ENCODE measurements at places on chromosomes 11 and 22.

DNA sequence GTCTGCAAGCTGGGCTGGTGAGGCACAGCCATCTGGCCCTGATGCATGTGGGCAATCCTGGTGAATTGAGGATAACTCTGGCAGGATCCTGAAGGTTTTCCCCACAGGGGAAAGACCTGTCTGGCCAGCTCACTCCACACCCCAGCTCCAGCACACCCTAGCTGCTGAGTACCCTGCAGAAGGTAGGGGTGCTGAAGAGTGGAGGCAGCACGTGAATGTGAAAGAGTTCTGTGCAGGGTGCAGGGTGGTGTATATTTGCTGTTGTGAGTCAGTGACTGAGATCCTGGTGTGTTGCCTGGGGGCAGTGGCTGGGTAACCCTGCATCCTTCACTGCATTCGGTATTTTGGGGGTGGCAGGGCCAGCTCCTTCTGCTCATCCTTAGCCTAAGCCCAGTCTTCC, 22.4 kb downstream of the DGAT2 start:
- no peak for DNase-seq

GRCh38 chr11:33700063-33700501, 544 bp downstream of the C11orf91 start:
- no peak for DNase-seq

- DNase-seq, result no peak
Observed at GRCh38 chr22:22733881-22734373, 89.5 kb downstream of the GGTLC2 start.

- DNase-seq, result no peak
Observed at GRCh38 chr11:9703280-9703679, 39.4 kb downstream of the SWAP70 start.

DNA sequence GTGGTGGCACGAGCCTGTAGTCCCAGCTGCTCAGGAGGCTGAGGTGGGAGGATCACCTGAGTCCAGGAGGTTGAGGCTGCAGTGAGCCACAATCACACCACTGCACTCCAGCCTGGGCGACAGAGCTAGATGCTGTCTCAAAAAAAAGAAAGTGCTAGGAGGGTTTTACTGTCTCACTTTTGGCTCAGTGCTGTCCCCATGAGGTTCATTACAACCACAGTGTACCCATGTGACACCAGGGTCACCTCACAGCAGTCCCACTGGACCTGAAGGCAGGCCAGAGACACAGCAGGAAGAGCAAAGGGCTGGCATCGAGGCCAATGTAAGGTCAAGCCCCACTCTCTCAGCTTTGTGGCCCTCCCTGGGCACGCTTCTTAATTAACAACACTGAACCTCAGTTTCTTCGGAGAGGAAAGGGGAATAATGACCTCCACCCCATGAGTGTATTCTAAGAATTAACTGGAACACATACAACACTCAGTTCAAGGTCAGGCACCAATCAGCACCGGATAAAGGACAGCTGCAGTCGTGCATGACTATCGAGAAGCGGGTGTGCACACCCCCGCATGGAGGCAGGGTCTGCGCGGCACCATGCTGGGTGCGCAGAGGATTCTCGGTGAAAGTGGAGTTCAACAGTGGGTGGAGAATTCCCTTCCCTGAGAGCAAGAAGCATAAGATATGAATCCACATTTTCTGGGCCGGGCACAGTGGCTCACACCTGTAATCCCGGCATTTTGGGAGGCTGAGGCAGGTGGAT, 30.9 kb upstream of the BAIAP2L2 start:
- no peak for DNase-seq

DNA sequence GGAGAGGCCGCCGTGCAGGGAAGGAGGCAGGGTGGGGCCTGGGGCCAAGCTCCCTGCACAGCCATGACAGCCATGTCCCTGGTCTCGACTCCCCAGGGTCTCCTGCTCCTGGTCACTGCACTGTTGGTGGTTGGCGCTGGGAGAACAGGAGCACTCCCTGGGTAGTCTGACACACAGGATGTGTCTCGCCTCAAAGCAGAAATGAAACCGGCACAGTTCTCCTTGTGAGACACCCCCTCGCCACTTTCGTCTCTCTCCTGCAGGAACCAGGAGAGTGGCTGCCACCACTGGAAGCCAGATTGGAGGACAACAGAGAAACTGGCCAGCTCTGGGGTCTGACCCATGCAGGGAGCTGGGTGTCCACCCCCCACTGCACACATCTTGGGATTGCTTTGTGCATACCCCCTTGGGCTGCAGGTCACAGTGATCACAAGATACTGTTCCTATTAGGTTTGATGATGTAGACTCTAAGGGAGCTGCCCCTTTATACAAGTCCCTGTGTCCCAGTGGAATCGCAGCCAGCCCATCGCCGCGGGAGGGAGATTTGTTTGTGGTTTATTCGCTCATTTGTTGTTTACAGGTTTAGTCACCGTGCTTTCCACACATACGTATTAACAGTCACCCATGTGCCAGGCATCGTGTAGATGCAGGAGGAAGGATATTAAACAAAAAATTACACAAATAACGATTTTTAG, 27.0 kb upstream of the YWHAH start:
- no peak for DNase-seq

- DNase-seq, result no peak
Observed at GRCh38 chr22:25750569-25751173, 8.7 kb downstream of the MYO18B start.

GRCh38 chr11:26348776-26349175, 16.8 kb downstream of the ANO3 start:
- no peak for DNase-seq

- no peak for DNase-seq
Observed at GRCh38 chr11:65780770-65781151, at the start of gene AP5B1. Gene AP5B1 (minus strand): TSS chr11:65780976. CDS start chr11:65780591, 385 bp downstream.

DNA sequence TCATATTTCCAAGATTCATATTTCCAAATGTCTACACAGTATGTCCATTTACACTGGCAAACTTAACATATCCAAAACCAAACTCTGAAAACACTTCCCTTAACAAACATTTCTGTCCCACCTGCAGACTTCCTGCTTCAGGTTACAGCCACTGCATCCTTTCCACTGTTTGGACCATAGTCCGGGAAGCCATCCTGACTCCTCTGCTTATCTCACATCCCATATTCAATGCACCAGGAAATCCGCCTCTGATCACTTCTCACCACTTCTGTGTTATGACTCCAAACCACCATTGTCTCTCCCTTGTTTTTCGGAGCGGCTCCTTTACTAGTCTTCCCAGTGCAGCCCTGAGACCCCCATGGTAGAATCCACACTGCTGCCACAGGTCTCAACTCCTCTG, 30.1 kb downstream of the HIRA start:
- DNase-seq, result no peak

- no peak for DNase-seq
Observed at GRCh38 chr11:30206249-30206996, 24.4 kb upstream of the FSHB start.

GRCh38 chr11:110433393-110434333, 3.9 kb downstream of the FDX1 start:
- DNase-seq, result no peak

DNA sequence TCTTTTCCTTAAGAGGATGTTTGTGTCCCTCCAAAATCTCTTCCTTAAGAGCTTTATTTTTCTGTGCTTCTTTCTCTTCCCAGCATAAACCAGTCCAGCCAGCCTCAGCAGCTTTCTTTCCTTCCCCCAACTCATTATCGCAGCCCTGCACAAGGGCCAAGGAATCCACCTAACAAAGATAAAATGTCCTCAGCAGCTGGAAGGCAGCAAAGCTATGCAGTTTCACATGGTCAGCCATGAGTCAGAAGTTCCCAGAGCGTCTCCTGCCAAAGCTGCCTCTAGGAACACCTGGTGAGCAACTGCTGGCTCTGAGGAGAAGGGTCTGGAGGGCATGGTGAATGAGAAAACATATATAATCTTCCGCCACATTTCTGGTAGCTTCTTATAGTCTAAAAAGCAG, 45.3 kb upstream of the HMGXB4 start:
- DNase-seq, result no peak

- DNase-seq, result no peak
Observed at GRCh38 chr11:82796998-82797961, 63.6 kb upstream of the FAM181B start.

DNA sequence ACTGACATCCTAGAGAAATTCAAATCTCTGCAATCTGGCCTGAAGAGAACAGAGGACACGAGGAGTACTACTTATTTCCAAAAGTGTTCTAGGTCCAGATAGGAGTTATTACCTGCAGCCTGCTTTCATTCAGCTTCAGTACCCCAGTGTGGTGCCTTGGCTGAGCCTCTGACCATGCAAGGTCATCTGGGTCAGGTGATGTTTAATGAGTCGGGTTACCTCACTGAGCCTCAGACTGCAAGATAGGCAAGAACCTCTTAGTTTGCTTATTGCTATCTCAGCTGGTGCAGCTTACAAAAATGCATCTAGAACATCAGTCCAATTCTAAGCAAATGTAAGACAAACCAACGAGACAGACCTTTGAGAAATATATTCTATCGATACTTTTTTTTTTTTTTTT, 9.5 kb upstream of the NF2 start:
- DNase-seq, result no peak

DNA sequence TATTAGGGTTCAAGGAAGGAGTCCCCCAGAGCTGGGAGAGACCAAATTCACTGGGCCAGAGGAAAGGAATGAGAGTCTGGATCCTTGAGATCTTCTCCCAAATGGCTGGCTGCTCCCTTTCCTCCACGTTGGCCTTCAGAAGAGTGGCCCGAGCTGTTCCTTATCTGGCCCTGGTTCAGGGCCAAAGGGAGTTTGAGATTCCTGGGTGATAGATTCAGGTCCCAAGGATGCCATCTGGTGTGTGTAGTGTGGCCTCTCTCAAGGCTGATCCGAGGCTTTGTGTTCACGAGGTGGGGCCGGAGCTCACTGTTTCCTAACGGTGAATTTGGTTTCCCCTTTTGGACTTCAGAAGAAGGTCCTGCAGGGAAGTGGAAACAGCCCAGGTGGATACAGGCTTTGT, 17.4 kb upstream of the ABCC8 start:
- DNase-seq, result no peak

DNA sequence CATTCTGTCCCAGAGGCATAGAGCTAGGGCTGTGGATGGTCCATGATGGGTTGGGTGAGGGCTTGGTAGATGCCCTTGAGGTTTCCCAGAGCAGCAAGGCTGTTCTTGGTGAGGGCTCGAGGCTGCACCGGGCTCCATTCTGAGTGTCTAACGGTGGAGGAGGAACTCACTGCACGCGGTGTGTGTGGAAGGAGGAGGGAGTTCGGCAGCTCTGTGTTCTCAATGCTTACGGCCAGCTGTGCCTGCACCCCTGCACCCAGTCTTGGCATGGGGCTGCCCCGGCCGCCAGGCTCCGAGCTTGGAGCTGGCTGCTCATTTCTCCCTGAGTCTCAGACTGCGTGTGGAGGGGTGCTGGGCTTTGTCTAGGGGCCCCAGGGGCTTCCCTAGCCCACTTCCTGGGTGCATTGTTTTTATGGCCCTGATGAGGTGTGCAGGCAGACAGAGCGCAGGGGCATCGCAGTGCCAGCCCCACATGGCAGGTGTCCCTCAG, 1247.1 kb downstream of the BRD1 start:
- DNase-seq, result no peak

DNA sequence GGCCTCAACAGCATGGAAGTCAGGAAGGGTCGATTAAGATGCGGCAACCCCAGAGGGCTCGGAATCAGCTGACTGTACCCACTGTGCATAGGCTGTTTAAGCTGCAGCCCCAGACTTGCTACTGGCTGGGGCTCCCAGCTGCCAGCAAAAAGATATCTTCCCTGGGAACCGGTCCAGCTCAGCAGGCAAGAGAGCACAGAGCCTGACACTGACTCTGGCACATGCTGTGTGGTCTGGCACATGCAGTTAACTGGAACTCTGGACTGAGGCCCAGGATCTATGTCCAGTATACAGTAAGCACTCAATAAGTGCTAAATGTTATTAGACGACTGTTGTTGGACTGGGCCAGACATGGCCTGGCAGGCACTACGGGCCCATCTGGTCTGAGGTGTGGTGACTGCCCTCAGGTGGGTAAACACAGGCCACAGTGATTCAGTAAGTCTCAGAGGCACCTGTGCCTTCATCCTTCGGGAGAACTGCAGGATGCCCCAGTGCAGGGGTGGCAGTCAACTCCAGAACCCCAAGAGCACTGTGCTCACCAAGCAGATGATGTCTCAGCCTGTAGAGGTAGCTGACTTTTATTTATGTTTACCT, 87.6 kb downstream of the LARGE1 start:
- no peak for DNase-seq

- DNase-seq, result no peak
Observed at GRCh38 chr22:37186228-37186996, 1.6 kb downstream of the C1QTNF6 start.

DNA sequence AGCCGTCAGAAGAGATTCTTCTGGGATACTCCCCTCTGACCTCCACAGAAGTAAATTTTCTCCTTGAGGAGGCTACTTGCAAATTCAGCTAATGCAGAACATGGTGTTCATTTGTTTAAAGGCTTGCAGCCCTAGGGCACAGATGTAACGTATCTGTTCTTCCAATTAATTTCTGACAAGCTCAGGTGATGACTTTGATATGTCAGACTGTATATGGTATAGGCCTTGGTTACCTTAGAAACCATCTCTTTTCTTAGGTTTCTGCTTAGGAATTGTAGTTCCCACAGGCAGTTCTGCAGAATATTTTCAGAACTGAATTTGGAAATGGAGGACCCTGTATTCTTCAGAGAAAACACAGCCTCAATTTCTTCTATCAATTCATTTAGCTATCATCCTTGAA, 117.1 kb downstream of the DDX10 start:
- no peak for DNase-seq

- DNase-seq, result no peak
Observed at GRCh38 chr22:37320726-37321677, 38.7 kb downstream of the CYTH4 start.

DNA sequence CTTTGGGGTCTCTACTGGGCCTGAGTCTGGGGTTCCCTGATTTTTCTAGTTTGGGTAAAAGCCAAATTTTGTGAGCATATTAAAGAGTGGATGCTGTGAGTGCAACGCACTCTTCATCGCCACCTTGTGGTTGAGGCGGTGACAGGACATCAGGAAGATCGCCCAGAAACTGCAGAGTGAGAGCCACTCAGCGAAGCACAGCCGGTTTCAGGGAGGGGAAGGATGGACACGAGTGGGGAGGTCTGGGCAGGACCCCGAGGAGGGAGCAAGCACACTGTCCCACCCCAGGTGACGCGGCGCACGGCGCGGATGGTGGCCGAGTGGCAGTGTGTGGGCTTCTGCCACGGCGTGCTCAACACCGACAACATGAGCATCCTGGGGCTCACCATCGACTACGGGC, 9.1 kb downstream of the SELENOO start:
- no peak for DNase-seq

- no peak for DNase-seq
Observed at GRCh38 chr11:101401245-101401644, 182.6 kb downstream of the TRPC6 start.

GRCh38 chr11:108958368-108959104, 293.7 kb downstream of the DDX10 start:
- no peak for DNase-seq
